Pancreas (tissue), 10 donors: ENCODE measurements at places on chromosomes 12 and 14. TPM values are rescaled to one million over a fixed set of nuclear protein-coding genes. Genes with fewer than 3 reads are reported as not detected.

GRCh38 chr12:77352946-77353345 is 287.6 kb upstream of the E2F7 start:
- no peaks in the 10 kb centered on the region for H3K36me3 ChIP-seq
- no peak overlapping the region for H3K27ac ChIP-seq
- H3K27me3 ChIP-seq = no peaks in the 10 kb centered on the region
- DNase-seq = no peak

DNA sequence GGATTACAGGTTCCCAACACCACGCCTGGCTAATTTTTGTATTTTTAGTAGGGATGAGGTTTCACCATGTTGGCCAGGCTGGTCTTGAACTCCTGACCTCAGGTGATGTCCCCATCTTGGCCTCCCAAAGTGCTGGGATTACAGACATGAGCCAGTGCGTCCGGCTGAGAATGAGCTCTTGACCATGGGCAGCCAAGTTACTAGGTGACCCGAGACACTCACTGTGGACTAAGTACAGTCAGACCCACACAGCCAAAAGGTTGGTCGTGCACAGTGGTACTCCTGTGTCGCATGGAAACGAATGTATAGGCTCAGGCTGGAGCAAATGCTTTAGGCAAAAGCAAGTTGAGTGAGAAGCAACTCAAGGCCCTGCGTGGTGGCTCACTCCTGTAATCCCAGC is 21.0 kb downstream of the DLK1 start:
- no peak overlapping the region for H3K4me3 ChIP-seq
- H3K27ac ChIP-seq = no peak overlapping the region
- no peaks in the 10 kb centered on the region for H3K4me1 ChIP-seq

- peak overlapping the region; percentile 82 for H3K27ac ChIP-seq
- peaks cover 15% of the 10 kb centered on the region for H3K4me1 ChIP-seq
- H3K27me3 ChIP-seq = no peaks in the 10 kb centered on the region
These were observed 1.2 kb upstream of the GAPDH start for GRCh38 chr12:6532927-6533652.

DNA sequence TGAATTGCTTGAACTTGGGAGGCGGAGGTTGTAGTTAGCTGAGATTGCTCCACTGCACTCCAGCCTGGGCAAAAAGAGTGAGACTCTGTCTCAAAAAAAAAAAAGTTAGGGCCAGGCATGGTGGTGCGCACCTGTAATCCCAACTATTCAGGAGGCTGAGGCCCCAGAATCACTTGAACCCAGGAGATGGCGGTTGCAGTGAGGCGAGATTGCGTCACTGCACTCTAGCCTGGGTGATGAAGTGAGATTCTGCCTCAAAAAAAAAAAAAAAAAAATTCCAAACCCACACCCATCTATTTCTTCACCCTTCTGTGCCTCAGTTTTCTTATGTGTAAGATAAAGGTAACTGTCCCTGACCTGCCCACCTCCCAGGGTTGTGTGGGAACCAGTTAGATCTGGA is 11.0 kb upstream of the MLXIP start:
- DNase-seq = no peak
- H3K4me3 ChIP-seq = no peak overlapping the region
- H3K27ac ChIP-seq = no peak overlapping the region
- no peaks in the 10 kb centered on the region for H3K27me3 ChIP-seq
- peaks cover 10% of the 10 kb centered on the region for H3K4me1 ChIP-seq
- H3K36me3 ChIP-seq = no peaks in the 10 kb centered on the region

DNA sequence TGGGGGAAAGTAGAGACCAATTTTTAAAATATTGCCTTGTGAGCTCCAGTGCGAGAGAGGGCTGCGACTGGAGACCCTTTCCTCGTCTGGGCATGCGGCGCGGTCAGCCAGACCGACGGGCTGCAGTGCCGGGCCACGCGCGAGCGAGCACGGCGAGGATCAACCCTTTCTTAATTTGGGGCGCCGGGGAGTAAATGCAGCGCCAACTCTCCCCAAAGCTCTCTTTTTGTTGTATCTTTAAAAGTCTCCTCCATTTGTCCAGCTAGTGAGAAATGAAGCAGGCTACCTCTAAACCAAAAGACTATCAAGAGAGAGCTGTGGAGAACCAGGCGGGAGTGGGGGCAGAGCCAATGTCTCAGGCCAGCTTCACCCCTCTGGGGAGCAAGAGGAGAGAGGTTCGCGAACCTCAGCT is 1.4 kb downstream of the SIX1 start:
- H3K4me1 ChIP-seq = peaks cover 11% of the 10 kb centered on the region
- peaks cover 41% of the 10 kb centered on the region for H3K27me3 ChIP-seq
- no peak overlapping the region for H3K4me3 ChIP-seq
- no peaks in the 10 kb centered on the region for H3K36me3 ChIP-seq
- DNase-seq = no peak

JAG2 gene
- total RNA-seq = 10.3 TPM

ASB2 gene
- total RNA-seq = 0.43 TPM

GOLT1B gene
- total RNA-seq = 17.4 TPM

ZNF10 gene
- total RNA-seq = 3.9 TPM

INF2 gene
- 21.1 TPM for total RNA-seq
